Activated CD8-positive, alpha-beta T cell treated with anti-CD3 and anti-CD28 coated beads, Interleukin-2, amount 10 ng/mL, durations not matched to agents 7 days and 5 days (primary cell): ENCODE measurements at places on chromosomes 3 and 15. TPM values are rescaled to one million over a fixed set of nuclear protein-coding genes. Genes with fewer than 3 reads are reported as not detected.

Gene DOCK3
- 3.4 TPM for total RNA-seq

Gene PLA2G4D
- total RNA-seq, result not detected

Gene ACTRT3
- 0.66 TPM for total RNA-seq

Gene ITGA11
- 0.18 TPM for total RNA-seq

Gene ARGFX
- total RNA-seq, result not detected

Gene SEMA7A
- 16.9 TPM for total RNA-seq

Gene SNX1
- total RNA-seq, result 109 TPM
